Activated B cell treated with CpG ODN at 0.5 μM for 24 hours (primary cell): ENCODE measurements at places on chromosomes 1 and 21. TPM values are rescaled to one million over a fixed set of nuclear protein-coding genes. Genes with fewer than 3 reads are reported as not detected.

Gene C1QB
- not detected in 2 replicates for total RNA-seq

DNA sequence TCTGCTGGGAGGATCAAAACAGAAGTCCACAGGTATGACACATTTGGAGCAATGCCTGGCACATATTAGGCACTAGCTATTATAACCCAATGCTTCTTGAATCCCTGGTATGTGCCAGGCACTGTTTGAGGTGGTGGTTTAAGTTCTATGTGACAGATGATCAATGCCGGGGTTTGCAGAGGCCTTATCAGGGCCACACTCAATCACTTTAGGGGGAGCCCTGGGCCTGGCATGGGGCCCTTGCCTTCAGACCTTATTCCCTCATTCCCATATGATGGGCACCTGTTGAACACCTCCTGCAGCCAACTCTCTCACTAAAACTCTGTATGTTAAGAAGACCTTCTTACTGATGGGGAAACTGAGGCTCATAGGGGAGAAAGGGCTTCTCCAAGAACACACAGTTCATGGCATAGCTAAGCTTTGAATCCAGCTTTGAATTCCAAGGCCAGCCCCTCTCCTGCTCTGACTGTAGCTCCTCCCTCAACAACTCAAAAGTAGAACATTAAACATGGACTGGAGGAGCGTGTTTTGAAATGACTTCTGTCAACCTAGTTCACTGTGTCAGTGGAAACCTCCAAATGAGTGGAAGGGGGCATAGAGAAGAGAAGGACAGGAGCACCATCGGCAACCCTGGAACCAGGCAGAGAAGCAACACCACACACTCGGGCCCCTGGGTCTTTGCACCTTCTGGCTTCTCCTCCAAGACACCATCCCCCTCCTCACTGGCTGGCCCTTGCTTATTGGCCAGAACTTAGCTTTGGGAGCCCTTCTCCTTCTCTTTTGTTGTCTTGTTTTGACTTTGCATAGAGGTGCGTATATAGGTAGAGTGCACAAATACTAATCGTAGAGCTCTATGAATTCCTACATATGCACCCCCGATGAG, 6.6 kb upstream of the IFFO2 start:
- DNase-seq, result no peak
- H3K36me3 ChIP-seq, result no peaks in the 10 kb centered on the region
- peaks cover 9% of the 10 kb centered on the region for H3K27me3 ChIP-seq

GRCh38 chr1:119475866-119476439, 31.1 kb upstream of the HSD3B1 start:
- peaks cover 4% of the 10 kb centered on the region for H3K27me3 ChIP-seq
- H3K4me1 ChIP-seq, result no peaks in the 10 kb centered on the region
- no peaks in the 10 kb centered on the region for H3K36me3 ChIP-seq
- no peak for DNase-seq

Gene IGSF5
- total RNA-seq, result not detected in 2 replicates

DNA sequence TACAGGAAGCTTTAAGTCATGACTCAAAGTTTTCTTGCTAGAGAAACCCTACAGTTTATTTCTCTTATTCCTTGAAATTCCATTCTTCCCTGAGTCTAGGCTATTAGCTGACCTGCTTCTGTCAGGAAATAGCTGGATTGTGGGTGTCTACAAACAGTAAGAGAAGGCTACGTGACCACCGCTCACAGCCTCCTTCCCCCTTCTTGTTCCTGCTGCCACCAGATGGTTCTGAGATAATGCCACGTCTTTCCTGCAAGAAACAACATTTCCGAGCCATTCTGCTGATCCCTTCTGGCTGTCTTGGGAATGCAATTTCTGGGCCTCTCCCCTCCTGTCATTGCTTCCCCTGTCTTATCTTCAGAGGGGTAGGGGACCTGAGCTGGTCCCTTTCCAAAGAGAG, 128.9 kb upstream of the SGIP1 start:
- H3K36me3 ChIP-seq, result no peaks in the 10 kb centered on the region
- H3K27ac ChIP-seq, result no peak overlapping the region
- no peaks in the 10 kb centered on the region for H3K27me3 ChIP-seq
- peaks cover 39% of the 10 kb centered on the region for H3K4me1 ChIP-seq

GRCh38 chr1:67700692-67701410, 15.8 kb downstream of the GADD45A start:
- H3K36me3 ChIP-seq, result no peaks in the 10 kb centered on the region
- no peak for DNase-seq
- no peak overlapping the region for H3K4me3 ChIP-seq
- no peaks in the 10 kb centered on the region for H3K27me3 ChIP-seq
- H3K27ac ChIP-seq, result no peak overlapping the region
- H3K4me1 ChIP-seq, result no peaks in the 10 kb centered on the region
